ENCODE measurements at places on chromosomes 16 and 17. TPM values are rescaled to one million over a fixed set of nuclear protein-coding genes. Genes with fewer than 3 reads are reported as not detected.
A peak's percentile ranks its signal among the peaks of the same experiment; 100 is the strongest.

DNA sequence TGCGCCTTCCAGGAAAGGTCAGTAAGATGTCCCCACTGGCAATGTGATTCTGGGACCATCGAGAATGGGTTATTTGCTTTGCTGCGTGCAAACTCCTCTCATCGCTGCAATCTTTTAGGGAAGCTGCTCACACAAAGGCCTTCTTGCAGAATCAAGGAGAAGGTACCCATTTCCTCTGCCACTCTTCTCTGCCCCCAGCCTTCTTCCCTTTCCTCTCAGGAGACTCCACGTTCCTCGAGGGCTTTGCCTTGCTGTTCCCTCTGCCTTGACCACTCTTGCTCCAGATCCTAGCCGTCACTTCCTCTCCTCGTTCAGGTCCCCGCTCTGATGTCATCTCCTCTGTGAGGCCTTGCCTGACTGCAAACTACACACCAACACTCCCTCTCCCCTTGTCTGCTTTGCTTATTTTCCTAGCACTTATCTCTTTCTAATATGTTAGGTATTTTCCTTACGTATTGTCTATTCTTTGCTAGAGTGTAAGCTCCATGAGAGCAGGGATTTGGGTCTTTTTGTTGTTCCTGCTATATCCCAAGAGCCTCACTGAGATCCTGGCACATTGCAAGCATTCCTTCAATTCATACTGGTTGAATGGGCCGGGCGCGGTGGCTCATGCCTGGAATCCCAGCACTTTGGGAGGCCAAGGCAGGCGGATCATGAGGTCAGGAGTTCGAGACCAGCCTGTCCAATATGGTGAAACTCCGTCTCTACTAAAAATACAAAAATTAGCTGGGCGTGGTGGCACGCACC is 5.3 kb upstream of the CRK start:
- DNase-seq = no peak

- DNase-seq = no peak
Measured at GRCh38 chr17:3693829-3694231, 2.1 kb downstream of the P2RX5 start.

PERCC1 gene
- total RNA-seq = not detected

CHD9NB gene
- not detected for total RNA-seq

DNA sequence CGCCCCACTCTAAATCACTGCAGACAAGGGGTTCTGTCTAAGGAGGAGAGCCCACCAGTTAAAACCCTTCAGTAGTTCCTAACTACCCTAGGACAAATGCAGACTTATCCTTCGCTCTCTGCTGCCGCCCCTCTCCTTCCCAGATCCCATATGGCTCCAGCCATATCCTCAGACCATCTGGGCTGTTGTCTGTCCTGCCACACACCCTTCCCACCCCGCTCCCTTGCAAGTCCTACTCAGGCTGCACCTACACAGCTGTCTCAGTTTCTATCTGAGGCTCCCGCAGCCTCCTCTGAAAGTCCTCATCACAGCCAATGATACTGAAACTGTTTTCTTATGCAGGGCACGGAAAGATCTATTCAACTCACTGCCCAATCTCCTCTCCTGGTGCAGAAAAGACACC is 720 bp upstream of the BCKDK start:
- DNase-seq = no peak

PMFBP1 gene
- total RNA-seq = 1.2 TPM

TM4SF5 gene
- total RNA-seq = not detected

GRCh38 chr16:46739934-46740333 is 8.2 kb downstream of the MYLK3 start:
- no peak for DNase-seq

DNA sequence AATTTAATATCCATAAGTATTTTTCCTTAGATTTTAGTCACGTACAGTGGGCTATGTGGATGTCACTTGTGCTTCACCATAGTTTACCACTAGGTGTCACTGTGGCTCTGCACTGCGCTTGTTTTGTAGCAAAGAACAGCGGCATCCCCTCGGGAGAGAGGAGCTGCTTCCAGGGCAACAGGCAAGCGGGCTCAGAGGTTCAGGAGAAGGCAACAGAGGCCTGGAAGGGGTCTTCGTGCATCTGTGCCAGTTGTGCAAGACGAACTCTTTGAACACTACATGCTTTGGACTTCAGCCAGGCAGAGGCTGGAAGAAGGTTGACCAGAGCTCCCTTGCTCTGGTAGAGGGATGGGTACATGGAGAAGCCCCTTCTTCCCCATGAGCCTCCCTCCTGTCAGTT is 20.6 kb downstream of the CYB561 start:
- peak; percentile 96 for DNase-seq
